ENCODE measurements at places on chromosomes 4 and X.

DNA sequence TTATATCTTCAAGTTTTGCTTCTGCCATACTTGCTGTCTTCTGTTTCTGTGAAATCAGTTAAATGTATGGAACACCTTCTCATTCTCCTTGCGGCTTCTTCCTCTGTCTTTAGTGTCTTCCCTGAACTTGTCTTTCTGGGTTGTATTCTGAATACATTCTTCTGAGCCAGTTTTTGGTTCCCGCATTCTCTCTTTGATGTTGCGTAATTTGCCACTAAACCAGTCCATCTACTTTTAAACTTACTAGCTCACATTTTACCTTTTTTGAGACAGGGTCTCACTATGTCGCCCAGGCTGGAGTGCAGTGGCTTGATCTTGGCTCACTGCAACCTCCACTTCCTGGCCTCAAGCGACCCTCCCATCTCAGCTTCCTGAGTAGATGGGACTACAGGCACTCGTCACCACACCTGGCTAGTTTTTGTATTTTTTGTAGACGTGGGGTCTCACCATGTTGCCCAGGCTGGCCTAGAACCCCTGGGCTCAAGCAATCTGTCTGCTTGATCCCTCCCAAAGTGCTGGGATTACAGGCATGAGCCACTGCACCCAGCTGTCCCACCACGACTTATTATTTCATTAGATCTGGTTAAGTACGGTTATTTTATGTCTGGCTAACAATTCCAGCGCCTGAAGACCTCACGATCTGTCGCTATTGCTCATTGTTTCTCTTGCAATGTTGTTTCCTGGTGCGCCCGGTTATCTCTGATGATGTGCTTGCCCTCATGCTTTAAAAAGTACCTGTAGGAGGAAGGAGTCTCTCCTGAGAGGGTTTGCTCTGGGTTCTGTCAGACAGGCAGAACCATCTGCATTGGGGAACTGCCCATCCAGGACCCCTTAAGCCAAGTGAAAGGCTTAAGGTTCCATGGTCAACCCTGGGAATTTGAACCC, 9.8 kb upstream of the FAM3A start:
- DNase-seq: no peak

GRCh38 chr4:87567191-87567590, 38.0 kb upstream of the SPARCL1 start:
- no peak for DNase-seq

DNA sequence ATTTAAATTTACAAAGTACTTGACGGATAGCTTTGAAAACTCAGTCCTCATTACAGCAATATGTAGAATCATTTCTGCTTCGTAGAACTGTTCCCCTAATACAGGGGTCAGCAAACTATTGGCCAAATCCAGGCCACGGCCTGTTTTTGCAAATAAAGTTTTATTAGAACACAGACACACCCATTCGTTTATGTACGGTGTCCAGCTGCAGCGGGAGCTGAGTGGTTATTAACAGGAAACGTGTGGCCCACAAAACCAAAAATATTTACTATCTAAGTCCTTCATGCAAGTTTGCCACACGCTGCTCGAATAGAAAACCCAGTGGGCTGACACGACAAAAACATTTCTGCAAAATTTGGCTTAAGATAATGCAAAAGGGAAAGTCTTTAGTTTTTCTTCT, 146.5 kb downstream of the AFAP1 start:
- no peak for DNase-seq

DNA sequence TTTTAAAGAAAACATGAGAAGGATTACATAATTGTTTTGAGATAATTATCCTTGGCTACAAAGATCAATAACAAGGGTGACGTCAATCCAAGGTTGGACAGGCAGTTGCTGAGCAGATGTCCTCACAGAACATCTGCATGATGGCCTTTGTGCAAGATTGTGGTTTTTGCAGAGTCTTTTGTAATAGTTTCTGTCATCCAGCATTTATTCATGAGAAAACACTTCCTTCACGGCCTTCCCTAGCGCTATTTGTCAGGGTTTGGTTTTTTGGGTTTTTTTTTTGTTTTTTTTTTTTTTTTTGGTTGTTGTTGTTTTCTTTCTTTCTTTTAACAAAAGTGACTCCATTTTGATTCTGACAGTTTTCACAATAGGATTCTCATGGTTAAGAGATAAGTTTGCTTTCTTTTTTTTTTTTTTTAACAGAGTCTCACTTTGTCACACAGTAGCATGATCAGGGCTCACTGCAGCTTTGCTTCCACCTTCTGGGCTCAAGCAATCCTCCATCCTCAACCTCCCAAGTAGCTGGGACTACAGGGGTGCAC, 31.5 kb upstream of the ELF2 start:
- DNase-seq: no peak

- DNase-seq: no peak
Measured at GRCh38 chr4:47065051-47065481, 33.7 kb downstream of the GABRB1 start.

DNA sequence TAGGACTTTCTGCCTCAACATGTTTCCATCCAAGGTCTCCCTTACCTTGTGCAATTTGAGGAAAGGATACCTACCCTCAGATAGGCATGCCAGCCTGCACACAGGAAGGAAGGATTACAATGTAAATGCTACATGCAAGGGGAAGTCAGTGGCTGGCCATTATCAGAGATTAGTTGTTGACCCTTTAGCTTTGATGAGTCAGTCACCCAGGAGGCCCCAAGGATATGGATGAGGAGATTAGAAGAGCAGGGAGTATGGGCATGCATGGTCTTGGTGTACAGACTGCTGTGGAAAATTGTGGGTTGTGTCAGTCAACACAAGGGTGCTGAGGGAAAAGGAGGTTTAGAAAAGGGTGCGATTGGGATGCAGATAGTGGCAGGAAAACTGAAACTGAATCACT, 92.0 kb downstream of the GUCY2F start:
- no peak for DNase-seq

DNA sequence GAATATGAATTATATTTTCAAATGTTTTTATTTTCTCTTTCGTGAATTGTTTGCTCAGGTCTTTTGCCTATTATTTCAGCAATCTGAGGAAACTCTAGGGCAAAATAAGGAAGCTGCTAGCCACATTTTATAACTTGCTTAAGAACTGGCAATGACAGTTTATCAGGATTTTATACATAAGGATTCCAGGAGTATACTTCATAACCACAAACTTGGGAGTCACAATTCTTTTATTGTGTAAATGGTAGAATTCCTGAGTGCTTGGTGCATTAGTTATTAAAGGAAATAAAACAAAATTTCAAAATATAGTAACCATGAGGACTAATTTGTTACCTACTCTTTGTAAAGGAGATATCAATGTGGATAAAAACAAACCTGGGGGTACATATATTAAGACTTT, 54.4 kb downstream of the PALLD start:
- no peak for DNase-seq
